ENCODE measurements at places on chromosomes 4 and X.

DNA sequence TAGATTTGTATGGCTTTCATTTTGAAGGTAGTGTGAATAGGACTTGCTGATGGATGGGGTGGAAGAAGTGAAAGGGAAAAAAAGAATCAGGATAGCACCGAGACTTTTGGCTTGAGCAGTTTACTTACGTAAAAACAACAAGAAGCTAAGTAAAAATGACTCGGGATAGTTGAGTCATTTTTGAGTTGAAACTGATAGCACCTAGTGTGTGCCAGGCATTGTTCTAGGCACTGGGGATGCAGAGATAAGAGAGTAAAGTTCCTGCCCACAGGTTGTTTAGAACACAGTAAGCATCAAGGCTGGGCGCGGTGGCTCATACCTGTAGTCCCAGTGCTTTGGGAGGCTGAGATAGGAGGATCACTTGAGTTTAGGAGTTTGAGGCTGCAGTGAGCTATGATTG lies 34.7 kb downstream of the ADD1 start:
- no peak for DNase-seq

DNA sequence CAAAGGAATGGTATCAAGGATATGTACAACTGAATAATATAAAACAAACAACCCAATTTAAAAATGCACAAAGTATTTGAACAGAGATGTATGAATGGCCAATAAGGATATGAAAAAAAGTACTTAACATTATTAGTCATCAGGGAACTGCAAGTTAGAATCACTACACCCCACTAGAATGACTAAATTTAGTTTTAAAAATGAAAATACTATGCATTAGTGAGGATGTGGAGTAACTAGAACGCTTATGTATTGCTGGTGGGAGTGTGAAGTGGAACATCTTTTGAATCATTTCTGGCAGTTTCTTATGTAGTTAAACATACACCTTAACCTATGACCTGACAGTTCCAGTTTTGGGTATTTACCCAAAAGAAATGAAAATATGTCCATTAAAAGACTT lies 13.0 kb upstream of the SLC16A2 start:
- no peak for DNase-seq

GRCh38 chrX:11210415-11210801 lies 82.8 kb upstream of the AMELX start:
- no peak for DNase-seq

DNA sequence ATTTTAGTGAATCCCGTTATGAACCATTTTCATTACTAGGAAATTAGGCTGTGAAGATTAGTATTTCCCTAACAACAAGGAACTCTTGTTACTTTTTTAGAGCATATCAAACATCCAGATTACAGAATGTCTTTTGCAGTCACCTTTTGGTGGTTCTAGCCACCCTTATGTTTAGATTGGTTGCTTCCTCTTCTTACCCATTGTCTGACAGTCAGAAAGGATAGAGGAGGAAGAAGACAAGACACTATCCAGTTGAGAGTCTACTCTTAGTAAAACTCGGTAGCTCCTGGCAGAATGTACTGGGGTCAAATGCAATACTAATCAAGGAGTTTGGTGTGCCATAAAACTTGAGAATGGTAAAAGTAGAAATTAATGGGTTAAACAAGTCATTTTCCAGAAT lies 1.6 kb upstream of the GUCY1A1 start:
- DNase-seq, result no peak

DNA sequence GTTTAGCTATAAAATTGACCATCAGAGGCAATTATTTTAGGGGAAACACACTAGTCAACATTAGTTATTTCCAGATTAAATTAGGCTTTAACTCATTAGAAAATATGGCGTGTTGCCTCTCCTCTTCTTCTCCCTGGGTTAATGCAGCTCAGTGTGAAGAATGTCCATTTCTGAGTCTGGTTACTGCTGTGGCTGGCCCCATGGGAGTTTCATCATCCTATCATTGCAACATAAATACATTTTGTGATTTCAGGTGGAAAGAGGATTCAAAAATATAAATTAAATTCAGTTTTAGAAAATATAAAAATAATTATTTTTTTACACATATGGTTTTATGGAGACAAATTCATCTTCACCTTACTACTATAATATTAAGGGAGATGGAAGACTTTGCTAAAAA lies 288.5 kb upstream of the ARSJ start:
- no peak for DNase-seq

DNA sequence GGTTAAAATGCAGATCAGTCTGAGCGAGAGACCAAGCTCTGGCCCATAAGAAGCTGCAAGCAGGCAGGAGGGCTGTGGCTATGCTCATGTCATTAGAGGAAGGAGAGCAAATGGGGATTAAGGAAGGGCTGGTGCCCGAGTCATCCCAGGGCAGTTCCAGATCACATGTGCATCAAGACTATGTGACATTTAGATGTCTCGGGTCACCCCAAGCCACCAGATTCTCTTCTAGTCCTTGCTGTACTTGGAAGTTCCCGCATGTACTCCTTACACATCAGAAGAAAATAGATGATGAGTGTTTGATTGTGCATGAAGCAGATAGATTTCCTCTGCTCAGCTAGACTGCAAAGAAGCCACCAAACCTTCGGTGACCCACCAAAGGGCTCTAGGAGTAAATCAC lies 42.1 kb upstream of the KLHL34 start:
- DNase-seq, result no peak

DNA sequence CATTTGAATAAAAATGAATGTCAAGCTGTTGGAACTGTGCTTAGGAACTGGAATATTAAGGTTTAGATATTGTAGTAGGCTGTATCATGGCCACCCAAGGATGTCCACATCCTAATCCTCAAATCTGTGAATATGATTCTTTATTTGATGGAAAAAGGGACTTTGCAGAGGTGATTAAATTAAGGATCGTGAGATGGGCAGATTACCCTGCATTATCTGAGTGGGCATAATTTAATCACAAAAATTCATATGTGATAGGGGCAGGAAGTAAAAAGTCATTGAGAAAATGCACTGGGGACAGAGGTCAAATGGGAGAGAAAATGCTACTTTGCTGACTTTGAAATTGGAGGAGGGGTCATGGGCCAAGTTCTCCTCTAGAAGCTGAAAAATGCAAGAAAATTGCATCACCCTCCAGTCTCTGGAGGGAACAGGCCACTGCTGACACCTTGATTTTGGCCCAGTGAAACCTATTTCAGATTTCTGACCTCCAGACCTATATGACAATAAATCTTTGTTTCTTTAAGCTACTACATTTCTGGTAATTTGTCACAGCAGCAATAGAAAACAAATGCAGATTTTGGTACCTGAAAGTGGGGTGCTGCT lies 521.4 kb downstream of the PCDH7 start:
- no peak for DNase-seq

DNA sequence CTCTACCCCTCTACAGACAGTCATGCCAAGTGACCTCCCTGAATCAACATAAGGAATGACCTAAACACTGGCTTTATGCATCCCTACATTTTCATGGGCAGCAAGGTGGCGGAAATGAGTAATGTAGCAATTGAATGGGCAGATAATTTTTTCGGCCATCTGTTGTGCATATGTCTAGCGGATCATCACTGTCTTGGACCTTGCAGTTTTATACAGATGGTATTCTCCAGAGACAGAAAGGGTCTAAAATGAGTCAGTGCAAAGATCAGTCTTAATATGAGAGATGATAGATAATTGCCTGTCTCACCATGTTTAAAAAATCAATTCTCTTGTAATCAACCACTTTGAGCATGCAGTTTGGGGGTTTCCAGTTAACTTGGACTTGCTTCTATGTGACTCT lies 177.3 kb upstream of the DKK2 start:
- DNase-seq, result no peak

- DNase-seq, result peak; percentile 56
These were observed 10.3 kb downstream of the RTL5 start for GRCh38 chrX:72121383-72121782.

DNA sequence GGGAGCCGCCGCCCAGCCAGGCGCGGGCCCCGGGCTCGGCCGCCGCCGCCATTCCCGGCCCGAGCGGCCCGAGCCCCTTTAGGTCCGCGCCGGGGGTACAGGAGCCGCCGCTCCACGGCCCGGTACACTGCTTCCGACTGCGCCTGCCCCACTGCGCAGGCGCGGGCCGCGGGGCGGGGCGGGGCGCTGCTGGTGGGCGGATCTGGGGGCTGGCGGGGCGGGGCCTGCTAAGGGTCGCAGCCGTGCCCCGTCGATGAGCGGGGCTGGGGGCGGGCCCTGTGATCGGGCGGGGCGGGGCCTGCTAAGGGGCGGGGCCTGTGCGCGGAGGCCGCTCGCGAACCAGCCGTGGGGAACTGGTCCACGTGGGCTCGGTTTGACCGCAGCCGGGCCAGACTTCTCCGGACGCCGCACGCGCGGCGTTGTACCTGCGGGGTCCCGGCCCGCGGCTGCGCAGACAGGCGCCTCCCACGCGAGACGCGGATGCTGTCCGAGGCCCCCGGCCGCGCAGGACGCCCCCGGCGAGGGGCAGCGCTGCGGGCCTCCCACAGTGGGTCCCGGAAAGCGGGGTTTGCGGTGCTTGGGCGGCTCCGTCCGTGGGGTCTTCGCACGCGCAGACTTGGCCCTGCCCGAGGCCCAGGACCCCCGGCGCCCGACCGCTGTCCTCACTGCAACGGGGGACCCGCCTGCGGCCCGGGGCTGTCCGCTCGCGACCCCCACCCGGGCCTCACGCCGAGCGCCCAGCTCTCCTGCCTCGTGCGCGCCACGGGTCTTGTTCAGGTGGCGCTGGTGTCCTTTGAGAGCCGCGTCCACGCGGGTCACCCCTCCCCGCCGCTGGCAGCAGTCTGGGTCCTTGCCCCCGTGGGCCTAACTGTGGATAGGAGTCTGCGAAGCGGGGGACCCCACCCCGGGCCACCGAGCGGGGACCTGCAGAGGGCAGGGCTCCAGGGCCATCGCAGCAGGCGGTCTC lies at the start of gene DGKQ:
DGKQ (minus strand) TSS at position 139 of the 967 bp plus-strand sequence; CDS start at position 52, 87 bp downstream.
- peak; percentile 89 for DNase-seq

GRCh38 chr4:169716677-169717076 lies 41.1 kb downstream of the HPF1 start:
- DNase-seq, result no peak

DNA sequence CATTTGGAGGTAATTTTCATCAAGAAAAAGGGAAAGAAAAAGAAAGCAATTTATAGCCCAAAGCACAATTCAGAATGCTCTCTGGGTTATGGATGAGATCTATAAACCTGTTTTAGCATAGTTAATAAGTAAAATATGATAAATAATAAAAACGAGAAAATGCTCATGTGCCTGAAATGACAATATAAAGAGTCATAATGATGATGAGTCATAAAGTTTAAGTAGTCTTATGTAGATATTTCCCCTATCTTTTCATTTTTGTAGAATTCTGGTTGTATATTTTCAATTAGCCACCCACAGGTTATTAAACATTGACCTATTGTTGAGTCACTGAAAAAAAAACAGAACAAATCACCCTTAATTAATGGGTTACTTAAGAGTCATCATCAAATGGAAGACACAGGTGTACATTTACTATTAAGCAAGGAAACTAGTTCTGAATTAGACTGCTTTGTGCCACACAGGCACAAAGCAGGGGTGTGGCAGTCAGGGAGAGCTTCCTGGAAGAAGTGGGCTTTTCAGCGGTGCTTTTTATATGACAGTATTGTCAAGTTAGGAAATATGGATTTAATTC lies 29.3 kb downstream of the BEND4 start:
- DNase-seq, result no peak

GRCh38 chr4:75715105-75715799 lies 9.1 kb upstream of the USO1 start:
- no peak for DNase-seq

DNA sequence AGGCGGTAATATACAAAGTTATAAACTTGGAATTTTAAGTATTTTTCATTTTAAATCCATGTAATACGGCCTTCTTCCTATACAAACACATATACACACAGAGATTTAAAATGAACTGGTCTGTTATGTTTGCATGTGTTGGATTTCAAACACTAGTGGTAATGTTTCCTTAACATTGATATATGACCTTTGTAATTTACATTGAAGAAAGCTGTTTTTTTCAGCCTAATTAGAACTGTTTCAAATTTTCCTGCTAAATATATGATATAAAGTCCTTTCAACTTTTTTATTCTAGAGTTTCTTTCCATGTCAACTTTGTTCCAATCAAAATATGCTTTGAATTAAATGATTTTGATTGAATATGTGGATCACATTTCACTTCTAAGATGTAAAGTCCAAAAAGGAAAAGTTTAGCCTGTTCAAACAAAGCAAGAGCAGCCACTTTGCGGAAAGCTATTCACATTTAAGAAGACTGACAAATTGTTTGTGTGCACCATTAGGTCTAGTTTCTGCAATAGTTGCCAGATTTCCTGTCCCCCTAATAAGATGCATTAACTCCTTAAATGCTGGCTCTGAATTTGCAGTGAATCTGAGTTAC lies 226.0 kb upstream of the MAB21L2 start:
- DNase-seq, result no peak

GRCh38 chr4:100986360-100986868 lies 360.9 kb downstream of the PPP3CA start:
- DNase-seq, result no peak

- no peak for DNase-seq
These were observed 8.0 kb downstream of the CCDC110 start for GRCh38 chr4:185463541-185463940.

- DNase-seq, result no peak
These were observed 192.2 kb downstream of the TENM3 start for GRCh38 chr4:182435401-182435800.
